Left renal pelvis (tissue), 4 donors: ENCODE measurements at places on chromosomes 2 and 18.

DNA sequence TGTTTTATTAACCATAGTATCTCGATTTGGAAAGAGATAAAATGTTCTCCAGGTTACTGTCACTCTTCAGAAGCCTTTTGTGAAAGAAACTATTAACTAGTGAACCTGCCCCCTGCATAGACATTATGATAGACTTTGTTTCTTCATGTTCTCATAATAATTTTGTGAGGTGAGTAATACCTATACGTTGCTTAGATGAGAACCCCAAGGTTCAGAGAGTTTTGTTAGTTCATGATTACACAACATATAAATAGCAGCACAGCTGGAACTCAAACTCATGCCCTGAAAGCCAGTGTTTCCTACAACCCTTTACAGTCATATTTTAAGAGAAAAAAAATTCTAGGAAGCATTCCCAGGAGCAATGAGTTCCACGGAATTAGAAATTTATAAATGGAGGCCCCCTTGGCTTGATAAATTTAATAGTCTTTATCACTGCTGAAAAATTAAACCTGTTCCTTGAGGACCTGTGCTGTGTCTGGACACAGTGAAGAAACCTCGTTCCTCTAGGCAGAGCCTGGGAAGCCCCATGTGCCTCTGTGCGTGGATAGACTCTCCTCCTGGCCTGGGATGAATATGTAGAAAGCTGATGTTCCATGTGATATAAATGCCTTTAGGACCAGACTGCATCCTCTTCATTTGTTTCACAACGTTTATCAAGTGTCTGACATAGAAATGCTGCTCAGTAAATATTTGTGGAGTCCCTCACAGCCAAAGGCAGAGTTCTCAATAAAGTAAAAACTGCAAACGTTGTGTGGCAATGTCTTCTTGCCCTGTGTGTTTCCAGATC lies 1257.0 kb upstream of the GYPC start:
- no peak for DNase-seq

- peak; percentile 10 for DNase-seq
These were observed 47.2 kb downstream of the VIL1 start for GRCh38 chr2:218465987-218466633.

- peak; percentile 9 for DNase-seq
These were observed 283.2 kb downstream of the INSIG2 start for GRCh38 chr2:118371515-118371914.

GRCh38 chr18:75592527-75592926 lies 165.0 kb upstream of the SMIM21 start:
- DNase-seq = no peak

- no peak for DNase-seq
These were observed 117.8 kb upstream of the FZD5 start for GRCh38 chr2:207887500-207887899.

DNA sequence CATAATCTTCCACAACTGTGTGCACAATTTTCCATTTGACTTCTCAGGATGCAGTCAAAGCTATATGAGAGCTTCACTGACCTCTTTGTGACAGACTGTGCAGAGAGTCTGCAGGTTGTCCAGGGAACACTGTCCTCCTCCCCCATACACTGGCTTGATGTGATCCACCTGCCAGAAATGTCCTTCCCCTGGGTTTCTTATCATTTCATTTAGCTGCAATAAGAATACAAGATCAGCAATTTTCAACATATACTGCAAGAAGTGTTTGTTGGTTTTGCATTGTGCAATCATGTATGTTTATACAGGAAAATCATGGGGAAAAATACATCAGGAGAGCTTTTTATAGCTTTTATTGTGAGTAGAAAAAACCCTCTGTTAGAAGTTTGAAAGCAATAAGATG lies 150.7 kb downstream of the RAB3GAP1 start:
- DNase-seq = peak; percentile 8

- no peak for DNase-seq
These were observed 119.6 kb upstream of the ITGB6 start for GRCh38 chr2:160319700-160320099.

- no peak for DNase-seq
These were observed 245.5 kb downstream of the FIGN start for GRCh38 chr2:163490281-163490680.

DNA sequence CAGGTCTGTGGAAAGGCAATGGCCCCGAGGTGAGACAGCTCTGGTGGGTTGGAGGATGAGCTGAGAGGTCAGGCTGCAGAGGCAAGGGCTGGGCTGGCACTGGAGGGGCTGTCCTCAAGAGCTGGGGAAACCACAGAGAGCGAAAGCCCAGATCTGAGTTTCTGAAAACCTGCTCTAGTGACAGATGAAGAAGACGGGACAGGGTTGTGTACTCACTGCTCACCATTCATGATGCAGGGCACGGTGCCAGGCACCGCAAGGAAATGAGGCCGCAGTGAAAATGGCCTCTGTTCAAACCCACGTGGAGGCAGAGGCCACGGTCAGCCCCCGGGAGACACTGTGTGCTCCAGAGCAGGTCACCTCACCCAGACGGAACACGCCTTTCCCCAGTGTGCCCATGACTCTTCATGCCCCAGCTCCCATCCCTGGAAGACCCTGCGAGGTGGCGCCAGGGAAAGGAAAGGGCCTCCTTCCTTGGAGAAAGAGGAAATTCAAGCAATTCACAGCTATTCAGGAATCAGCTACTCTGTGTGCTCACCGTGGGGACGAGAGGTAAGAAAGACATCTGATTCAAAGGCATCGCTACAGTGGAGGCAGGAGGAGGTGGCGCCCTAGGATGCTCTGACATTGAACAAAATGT lies 24.3 kb upstream of the ID2 start:
- DNase-seq = no peak

GRCh38 chr2:12325806-12326205 lies 390.9 kb upstream of the TRIB2 start:
- no peak for DNase-seq

DNA sequence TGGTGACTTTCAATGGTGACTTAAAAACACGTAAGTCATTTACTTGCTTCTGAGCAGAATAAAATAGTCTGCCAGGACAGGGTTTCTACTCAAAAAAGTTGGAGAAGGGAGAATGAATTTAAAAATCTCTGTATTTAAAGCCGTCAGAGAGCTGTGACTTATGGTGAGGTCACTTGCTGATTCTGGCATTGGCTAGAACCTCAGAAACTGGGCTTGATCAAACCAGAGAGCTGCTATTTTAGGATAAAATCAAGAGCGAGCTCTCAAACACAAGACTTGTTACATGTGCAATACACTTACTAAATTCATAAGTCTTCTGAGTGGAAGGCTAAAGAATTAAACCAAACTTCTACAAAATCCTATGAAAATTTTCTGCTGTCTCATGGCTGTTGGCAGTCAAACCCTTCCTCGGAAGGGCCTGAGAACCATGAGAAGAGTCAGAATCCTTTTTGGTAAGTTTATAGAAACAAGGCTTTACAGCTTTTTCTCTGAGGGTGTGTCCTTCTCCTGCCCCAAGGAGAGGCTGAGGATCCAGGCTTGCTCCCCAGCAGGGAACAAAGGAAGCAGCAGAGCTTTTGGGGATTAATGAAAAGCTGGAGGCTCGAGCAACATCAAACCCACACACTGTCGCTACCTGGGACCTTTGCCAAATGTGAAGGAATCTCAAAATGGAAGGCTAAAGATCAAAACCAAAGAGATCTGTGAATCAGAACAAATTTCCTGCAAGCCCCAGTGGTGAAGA lies 816.4 kb downstream of the SOCS6 start:
- DNase-seq = no peak

- DNase-seq = no peak
These were observed 171.5 kb downstream of the EVA1A start for GRCh38 chr2:75389271-75389670.

DNA sequence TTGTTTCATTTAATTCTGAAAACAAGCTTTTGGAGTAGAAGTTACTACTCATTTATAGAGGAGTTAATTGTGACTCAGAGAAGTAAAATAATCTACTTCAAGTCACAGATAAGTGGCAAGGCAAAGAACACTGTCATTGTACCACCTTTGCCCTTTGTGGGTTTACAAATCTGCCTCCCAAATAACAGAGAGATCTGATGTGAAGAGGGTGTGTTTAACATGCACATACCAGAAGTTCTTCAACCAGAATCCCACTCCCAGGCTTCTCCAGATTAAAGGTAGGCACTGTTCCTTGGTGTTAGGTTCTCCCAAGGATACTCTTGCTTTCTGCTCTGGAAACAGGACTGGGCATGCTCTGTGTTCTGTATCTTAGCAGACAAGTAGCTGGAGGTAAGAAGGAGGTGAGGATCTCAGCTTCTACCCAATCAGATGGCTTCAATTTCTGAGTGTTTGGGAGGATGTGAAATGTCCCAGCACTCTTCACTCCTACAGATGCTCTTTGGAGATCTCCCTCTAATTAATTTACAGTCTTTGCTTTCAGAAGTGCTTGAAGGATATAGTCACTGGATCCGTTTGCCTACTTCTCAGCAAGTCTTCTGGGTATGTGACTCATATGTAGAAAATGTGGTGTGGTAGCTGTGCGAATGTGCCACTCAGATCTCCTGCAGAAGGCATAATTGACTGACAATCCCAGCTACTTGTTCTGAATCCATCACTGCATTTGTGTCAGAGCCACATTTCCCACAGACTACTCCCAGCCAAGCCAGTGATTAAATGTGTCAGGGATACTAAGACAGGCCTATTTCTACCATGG lies 111.1 kb downstream of the KLHL14 start:
- DNase-seq = no peak

DNA sequence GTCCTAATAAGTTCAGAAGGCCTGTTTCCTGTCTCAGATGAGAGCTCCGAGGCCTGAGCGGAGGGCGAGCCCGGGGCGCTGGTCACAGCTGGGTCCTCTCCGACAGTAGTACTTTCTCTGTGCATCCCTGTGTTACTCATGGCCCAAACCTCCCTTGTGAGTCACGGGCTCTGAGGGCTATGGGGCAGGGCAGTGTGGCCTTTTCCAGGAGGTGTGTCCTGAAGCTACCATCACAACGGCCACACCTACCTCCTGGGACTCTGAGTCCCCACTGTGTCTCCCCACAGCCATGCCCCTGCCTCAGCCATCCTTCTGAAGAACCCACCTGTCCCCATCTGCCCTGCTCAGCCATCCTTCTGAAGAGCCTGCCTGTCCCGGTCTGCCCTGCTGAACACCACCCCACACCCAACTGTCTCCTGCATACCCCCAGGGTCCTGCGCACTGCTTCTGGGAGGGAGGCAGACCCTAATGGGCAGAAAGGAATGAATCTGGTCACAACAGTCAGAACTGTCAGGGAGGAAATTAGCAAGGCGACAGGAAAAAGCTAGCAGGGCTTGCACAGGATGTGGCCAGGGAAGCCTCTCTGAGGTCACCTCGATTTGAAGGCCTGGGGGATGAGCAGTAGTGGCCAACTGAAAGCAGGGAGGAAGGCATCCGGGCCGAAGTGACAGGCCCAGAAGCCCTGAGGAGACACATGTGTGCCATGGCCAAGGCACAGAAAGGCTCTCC lies 145.4 kb upstream of the RIOK3 start:
- no peak for DNase-seq

- DNase-seq = no peak
These were observed 18.1 kb upstream of the LCLAT1 start for GRCh38 chr2:30428827-30429461.

DNA sequence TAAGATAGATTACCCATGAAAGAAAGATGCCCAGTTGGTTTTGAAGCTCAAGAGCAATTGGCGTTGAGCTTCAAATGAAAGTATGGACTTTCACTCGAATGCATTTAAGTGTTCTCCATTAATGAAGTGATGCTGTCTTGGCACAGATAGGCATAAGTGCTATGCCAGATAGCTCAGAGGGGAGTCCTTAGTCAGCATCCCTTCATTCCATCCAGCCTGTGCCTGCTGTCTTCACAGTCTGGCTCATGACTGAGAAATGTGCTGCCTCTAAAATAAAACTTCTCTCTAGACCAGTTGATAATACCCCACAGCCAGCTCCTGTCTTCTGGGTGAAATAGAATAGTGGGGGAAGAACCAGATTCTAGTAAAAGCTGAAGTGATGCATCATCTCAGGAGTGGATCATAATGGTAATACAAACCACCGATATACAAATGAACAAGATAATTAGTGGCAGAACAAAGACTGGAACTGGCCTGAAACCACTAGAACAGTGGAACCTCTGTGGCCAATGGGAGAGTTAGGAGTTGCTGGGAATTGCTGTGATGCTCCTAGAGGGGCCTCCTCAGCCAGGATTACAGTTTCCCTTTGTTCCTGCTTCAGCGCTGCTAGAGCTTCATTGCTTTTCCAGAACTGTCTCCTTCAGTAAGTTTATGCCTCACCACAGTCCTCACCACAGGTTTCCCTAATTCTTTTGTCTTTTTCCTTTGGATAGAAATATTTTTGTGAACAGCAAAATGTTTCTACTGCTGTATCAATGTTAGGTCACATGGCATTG lies 359.3 kb downstream of the KIAA1328 start:
- no peak for DNase-seq

- DNase-seq = no peak
These were observed 163.7 kb upstream of the ACVR2A start for GRCh38 chr2:147681093-147681492.

- no peak for DNase-seq
These were observed 1.7 kb downstream of the PTRHD1 start for GRCh38 chr2:24791452-24791851.

DNA sequence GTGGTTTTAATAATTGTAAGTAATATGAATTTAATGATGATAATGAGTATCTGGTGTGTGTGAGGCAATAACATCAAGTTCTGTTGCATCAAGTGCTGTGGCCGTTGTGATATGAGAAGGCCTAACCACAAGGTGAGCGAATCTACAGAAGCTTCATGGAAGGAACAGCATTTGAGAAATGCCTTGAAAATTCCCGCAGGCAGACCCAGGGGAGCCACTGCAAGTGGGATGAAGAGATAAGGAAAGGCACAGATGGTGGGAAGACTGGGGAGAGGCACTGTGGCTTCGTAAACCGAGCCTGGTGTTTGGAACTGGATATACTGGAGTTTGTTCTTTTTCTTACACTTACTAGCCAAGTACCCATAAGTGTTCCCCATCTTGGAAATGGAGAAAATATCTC lies 357.5 kb downstream of the PTPRM start:
- DNase-seq = no peak

DNA sequence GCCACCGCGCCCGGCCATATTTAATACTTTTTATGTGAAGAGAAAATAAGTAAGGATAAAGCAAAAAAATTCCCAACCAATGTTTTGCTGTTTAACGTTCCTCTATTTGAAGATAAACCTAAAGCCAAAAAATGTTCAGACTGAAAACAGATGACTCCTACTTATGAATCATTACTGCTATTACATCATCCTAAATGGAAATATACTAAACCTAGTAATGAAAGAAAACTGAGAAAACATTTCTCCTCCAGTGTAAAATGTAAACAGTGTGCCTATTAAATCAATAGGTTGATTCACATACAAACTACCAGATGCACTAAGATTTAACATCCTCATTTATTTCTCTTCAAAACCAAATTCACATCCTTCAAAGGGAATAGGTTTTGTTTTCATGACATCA lies 43.5 kb downstream of the CWC22 start:
- no peak for DNase-seq
